Sigmoid colon (tissue), 7 donors: ENCODE measurements at places on chromosomes 2 and 18. TPM values are rescaled to one million over a fixed set of nuclear protein-coding genes. Genes with fewer than 3 reads are reported as not detected.

GRCh38 chr18:68391801-68392200 is 323.1 kb downstream of the TMX3 start:
- DNase-seq = no peak

Gene KCNJ13
- not detected for total RNA-seq

Gene PHLPP1
- 8.3 TPM for total RNA-seq

- no peak for DNase-seq
Measured at GRCh38 chr2:158497486-158497885, 40.7 kb downstream of the PKP4 start.

Gene IL1RL2
- total RNA-seq = 0.27 TPM
